ENCODE measurements at places on chromosomes 2 and 18. TPM values are rescaled to one million over a fixed set of nuclear protein-coding genes. Genes with fewer than 3 reads are reported as not detected.
A peak's percentile ranks its signal among the peaks of the same experiment; 100 is the strongest.

UGT1A4 gene
- 23.2 TPM for total RNA-seq

DNA sequence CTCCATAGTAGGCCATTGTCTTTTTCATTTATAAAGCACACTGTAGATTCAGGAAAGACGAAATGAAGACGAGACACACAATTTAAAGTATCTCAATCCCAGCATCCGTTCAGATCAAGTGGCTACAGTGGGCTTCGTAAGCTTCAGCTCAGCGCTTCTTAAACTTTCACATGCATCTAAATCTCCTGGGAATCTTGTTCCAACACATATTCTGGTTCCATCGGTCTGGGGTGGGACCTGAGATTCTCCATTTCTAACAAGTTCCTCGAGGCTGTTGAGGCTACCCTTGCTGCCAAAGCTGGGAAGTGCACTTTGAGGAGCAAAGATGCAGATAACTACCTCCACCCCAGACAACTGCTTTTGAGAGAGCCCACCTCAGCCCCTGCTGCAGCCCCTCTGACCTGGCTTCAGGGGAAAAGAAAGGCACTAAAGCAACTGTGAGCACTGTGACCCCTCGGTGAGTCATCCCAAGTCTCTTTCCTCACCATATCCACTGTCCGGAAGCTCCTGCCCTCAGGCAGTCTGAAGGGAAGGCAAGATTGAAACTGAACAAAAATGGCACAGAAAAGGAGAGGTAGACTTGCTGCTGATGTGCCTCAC, 201.1 kb upstream of the FBXO11 start:
- DNase-seq = no peak

SLC38A11 gene
- 2.4 TPM for total RNA-seq

TRMT61B gene
- total RNA-seq = 22.8 TPM

- no peak for DNase-seq
Observed at GRCh38 chr18:58552057-58552461, 76.8 kb downstream of the ALPK2 start.

B3GNT7 gene
- 2.2 TPM for total RNA-seq

DNA sequence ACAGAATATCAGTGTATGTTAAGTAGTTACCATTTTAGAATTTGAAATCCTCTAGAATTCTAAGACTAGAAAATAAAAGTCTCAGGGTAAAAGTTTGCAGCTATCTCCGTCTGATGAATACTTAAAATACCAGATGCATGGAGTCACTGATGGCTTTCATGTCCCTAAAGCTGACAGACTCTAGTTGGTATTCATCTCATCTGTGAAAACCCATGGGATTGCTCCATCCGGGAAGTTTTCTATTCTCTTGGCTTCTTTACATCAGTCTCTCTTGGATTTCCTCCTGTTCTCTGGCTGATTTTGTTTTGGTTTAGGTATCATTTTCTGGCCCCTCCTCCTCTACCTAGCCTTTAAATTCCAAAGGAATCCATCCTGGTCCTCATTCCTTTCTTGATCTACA, 465.6 kb upstream of the POU3F3 start:
- DNase-seq = no peak

GRCh38 chr2:169046440-169047151, 15.5 kb upstream of the ABCB11 start:
- DNase-seq = no peak

- no peak for DNase-seq
Observed at GRCh38 chr2:134395779-134396178, 141.9 kb downstream of the MGAT5 start.

LBH gene
- total RNA-seq = 32.3 TPM

SPC25 gene
- total RNA-seq = 0.47 TPM

DNA sequence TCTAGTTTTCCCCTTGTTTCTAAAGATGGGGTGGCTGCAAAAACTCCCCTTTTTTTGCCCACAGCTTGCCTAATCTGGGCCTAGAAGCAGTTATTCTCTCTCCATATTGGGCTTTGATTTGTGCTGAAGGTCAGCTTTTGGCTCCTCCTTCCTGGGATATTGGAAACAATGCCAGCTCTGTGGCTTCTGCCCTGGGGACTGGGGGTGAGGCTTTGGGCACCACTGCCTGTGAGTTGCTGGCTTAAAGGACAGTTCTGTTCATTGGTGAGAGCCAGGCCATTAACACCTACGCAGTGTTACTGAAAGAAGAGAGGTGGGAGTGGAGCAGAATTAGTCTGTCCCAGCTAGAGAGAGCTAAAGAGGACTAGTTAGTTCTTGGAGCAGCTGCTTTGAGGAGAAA, 4.3 kb downstream of the UBXN2A start:
- no peak for DNase-seq

GRCh38 chr2:211901226-211901846, 637.3 kb downstream of the ERBB4 start:
- no peak for DNase-seq

GRCh38 chr18:59744271-59744721, 47.1 kb upstream of the CCBE1 start:
- no peak for DNase-seq

DNA sequence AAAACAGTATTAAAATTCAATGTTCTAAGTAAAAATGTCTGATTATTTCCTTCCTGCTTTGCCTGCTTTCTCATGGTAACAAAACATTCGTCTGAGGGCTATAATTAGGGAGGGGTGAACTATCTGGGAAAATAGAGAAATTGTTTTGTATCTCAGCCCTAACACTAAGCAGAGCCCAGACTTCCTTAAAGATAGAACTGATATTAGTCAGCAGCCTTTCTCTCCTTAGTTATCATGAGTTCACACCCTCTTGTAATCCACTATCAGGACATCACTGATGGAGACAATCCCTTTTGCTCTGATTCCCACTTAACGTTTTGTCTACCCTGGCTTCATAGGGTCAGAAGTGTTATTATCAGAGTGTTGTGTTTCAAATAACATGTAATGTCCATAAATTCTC, 701.1 kb upstream of the ZEB2 start:
- DNase-seq = no peak

GRCh38 chr2:148561389-148561788, 83.2 kb upstream of the EPC2 start:
- DNase-seq = no peak

MATN3 gene
- total RNA-seq = 2.2 TPM

GRCh38 chr2:96801786-96802595, 14.1 kb upstream of the CNNM3 start:
- DNase-seq = no peak

GRCh38 chr2:75311521-75311920, 112.2 kb upstream of the TACR1 start:
- DNase-seq = no peak

GRCh38 chr2:191983186-191983585, 136.3 kb upstream of the CAVIN2 start:
- DNase-seq = no peak

DNA sequence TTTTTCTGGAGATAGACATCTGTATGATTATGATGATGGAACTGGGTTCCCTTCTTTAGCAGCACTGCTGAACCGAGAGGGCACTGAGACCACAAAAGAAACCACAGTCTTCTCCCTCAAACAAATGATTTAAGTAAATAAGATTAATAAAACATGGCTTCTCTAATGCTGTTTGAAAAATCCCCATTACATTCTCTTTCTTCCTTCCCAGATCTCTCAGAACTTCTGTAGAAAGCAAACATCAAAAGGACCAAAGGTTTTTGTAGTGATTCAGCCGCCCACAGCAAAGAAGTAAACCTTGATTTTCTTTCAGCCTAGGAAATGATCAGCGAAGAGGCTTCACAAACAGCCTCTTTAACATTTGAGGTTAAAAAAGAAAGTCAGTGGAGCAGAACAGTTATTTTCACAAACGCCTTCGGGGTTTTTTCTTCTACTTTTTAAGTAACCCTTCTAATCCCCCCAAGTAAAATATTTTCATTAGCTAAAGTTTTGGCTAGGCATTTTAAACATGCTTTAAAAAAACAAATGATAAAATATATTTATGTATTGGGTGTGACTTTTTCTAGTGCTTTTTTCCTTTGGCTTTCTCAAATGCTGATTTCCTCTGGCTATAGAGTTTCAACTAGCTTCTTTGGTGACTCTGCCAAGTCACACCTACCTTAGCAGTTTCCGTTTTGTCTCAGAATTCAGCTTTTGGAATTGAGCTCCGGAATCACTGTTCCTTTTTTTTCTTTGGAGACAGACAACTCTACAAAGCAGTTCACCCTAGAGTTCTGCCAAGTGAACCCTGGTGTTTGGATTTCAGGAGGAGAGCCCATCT, 89.6 kb downstream of the UPP2 start:
- DNase-seq = no peak

- DNase-seq = no peak
Observed at GRCh38 chr2:116692988-116693387, 1121.5 kb upstream of the DDX18 start.

DNA sequence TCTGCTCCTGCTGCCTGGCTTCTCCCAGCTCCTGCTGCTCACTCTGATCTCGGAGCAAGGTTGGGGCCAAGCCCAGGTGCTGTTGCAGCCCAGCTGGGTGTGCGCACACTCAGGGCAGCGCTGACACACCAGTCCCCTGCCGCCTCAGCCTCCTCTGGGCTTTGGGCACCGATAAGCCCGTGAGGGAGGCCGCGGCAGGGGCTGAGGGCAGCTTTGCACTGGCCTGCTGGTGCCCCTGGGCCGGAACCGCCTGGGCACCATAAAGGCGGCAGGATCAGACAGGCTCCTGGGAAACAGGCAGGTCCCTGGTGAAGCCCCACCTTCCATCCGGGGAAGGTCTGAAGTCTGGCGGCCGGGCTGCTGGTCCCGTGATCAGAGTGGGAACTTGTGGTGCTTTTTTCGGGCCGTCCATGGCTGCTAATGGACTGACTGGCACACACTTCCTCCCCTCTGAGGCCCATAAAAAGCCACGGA, 14.1 kb upstream of the EML6 start:
- peak; percentile 69 for DNase-seq

GRCh38 chr2:187150670-187151069, 297.4 kb downstream of the CALCRL start:
- no peak for DNase-seq

USP37 gene
- total RNA-seq = 24.8 TPM

ANKRD30BL gene
- 0.36 TPM for total RNA-seq

DNA sequence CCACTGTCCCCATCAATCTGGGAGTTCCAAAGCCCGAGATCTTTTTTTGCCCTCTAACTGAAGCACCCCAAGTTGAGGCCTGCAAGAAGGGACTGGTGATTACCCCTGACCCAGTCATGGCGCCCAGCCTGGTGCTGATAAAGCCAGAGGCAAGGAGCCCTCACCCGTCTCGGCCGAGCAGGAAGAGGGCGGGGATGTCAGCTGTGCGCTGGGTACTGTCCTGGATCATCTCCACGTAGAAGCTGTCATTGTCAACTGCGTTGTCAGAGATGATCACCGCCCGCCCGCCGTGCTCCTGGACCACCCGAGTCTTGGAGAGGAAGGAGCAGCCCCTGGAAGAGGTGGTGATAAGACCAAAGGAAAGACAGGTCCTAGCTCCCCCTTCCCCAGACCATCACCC, 4.4 kb downstream of the PRADC1 start:
- DNase-seq = no peak

DHX57 gene
- total RNA-seq = 23.4 TPM

LGALSL gene
- 10.0 TPM for total RNA-seq

- no peak for DNase-seq
Observed at GRCh38 chr2:200695601-200696000, 109.8 kb downstream of the AOX1 start.

- DNase-seq = no peak
Observed at GRCh38 chr2:69768235-69768634, 26.3 kb downstream of the ANXA4 start.

KCNF1 gene
- total RNA-seq = 0.60 TPM

GRCh38 chr2:96264656-96265348, 995 bp downstream of the TMEM127 start:
- DNase-seq = no peak
